ENCODE measurements at places on chromosomes 11 and 22. TPM values are rescaled to one million over a fixed set of nuclear protein-coding genes. Genes with fewer than 3 reads are reported as not detected.

The OR52J3 gene
- total RNA-seq: not detected

The SCARF2 gene
- 0.81 TPM for total RNA-seq

The BLID gene
- total RNA-seq: not detected

The C22orf42 gene
- total RNA-seq: not detected

The CERK gene
- total RNA-seq: 20.6 TPM

The PIK3C2A gene
- 14.7 TPM for total RNA-seq

The PANX1 gene
- 20.0 TPM for total RNA-seq

The SCYL1 gene
- total RNA-seq: 41.8 TPM

The SERGEF gene
- total RNA-seq: 14.6 TPM

The SLC7A4 gene
- total RNA-seq: not detected

The KCNK4 gene
- total RNA-seq: not detected

The TMPRSS13 gene
- not detected for total RNA-seq

The SNX32 gene
- not detected for total RNA-seq

The MMP13 gene
- not detected for total RNA-seq

The HIKESHI gene
- 36.7 TPM for total RNA-seq

The TRIM49D2 gene
- not detected for total RNA-seq
